ENCODE measurements at places on chromosomes 4 and X.

- no peak for DNase-seq
Measured at GRCh38 chr4:75254745-75255144, 259.5 kb downstream of the RCHY1 start.

GRCh38 chr4:95749204-95749603 lies 90.7 kb upstream of the PDHA2 start:
- no peak for DNase-seq

GRCh38 chrX:23525531-23525930 lies 141.8 kb upstream of the PRDX4 start:
- DNase-seq: no peak

DNA sequence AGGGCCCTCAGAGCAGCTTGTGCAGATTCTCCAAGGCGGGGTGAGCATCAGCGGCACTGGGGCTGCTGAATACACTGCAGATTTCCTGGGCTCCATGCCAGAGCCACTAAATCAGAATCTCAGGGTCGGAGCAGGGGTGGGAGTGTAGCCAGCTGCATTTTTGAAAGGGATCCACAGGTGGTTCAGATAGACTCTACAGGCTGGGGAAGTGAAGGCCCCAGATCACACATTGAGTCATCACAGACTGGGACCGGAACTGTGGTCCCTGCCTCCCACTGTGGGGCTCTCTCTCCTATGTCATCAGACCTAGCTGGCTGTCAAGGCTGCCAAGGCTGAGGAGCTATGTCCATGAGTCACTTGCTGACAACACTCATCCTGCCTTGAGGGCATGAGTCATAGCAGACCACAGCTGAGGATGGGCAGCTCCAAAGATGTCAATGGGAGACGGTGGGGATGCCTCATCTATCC lies 162.3 kb upstream of the MAMLD1 start:
- DNase-seq: peak; percentile 46

GRCh38 chr4:104294811-104295210 lies 199.9 kb downstream of the CXXC4 start:
- no peak for DNase-seq

GRCh38 chrX:108415146-108415545 lies 23.1 kb downstream of the COL4A6 start:
- DNase-seq: no peak

GRCh38 chr4:74400395-74400794 lies 35.5 kb downstream of the EREG start:
- DNase-seq: no peak

DNA sequence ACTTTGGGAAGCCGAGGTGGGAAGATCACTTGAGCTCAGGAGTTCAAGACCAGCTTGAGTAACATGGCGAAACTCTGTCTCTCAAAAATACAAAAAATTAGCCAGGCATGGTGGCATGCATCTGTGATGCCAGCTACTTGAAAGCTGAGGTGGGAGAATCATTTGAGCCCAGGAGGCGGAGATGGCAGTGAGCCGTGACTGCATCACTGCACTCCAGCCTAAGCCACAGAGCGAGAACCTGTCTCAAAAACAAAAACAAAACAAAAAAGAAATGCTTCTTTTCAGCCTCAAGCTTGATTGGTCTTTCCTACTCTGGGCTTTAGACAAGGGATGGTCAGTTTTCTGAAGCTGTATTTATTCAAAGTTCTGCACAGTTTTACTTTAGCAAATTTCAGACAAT lies 15.8 kb upstream of the DHRSX start:
- DNase-seq: no peak

- no peak for DNase-seq
Measured at GRCh38 chr4:41935652-41936021, 408 bp downstream of the TMEM33 start.

GRCh38 chr4:129355516-129355915 lies 259.6 kb downstream of the C4orf33 start:
- DNase-seq: no peak

GRCh38 chr4:14318671-14319070 lies 683.6 kb upstream of the CPEB2 start:
- DNase-seq: no peak

GRCh38 chr4:81052119-81053068 lies 21.9 kb downstream of the BMP3 start:
- peak; percentile 28 for DNase-seq

DNA sequence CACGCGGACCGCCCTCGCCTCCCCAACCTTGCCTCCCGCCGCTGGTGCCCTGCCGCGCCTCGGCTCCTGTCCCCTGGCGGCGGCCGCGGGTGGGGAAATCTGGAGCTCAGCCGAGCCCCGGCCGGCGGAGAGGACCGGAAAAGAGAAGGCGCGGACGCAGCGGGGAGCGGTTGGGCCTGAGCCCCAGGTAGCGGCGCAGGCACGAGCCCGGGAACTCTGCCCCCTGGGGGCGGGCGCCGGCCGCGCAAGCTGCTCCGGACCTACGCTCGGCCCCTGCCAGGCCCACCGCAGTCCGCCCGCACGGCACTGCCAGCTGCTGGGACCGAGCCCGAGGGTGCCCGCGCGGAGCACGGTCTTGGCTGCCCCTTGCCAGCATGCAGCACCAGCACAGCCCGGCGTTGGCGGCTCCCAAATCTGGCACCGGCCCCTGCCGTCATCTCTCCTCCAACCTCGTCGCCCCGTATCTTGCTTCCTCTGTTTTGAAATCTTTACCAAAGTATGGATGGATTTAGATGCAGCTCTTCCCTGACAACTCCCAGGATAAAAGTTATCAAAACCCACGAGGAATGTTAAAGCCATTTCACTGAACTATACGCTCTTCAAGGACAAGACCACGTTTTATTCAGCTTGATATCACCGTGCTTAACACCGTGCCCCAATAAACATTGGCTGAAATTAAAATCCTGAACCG lies at the start of gene PRSS12:
PRSS12 (minus strand) TSS at position 161 of the 691 bp plus-strand sequence. CDS start 283 bp downstream, outside the sequence.
- DNase-seq: peak; percentile 36

- DNase-seq: no peak
Measured at GRCh38 chr4:73540826-73541225, 59.3 kb downstream of the AFM start.

- DNase-seq: peak; percentile 3
Measured at GRCh38 chr4:80492761-80493160, 157.2 kb downstream of the CFAP299 start.

DNA sequence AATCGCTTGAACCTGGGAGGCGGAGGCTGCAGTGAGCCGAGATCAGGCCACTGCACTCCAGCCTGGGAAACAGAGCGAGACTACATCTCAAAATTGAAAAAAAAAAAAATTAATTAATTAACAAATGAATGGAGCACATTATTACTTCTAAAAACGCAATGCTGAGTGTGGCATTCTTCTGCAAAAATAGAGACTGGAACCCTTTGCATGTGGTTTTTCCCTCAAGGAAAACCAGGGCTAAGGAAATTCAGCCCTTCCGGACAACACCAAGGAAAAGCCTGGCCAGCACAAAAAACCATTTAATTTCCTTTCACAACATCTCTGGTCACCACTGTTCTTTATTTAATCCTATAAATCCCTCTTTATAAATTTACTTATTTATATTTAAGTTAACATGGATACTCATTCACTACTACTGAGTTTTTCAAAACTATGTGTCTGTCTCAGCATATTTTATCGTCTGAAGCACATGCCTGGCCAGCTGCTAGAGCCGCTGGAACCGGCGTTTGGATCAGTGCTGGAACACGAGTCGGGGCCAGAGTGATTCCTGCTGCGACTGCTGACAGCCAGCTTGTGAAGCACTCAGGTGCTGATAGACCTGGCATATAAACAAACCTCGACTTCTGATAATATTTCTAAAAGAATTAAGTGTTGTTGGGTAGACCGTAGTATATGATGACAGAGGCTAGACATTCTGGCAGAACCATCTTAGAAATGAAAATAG lies 84.5 kb upstream of the WWC2 start:
- DNase-seq: no peak

- no peak for DNase-seq
Measured at GRCh38 chr4:86326400-86326799, 33.5 kb downstream of the MAPK10 start.

GRCh38 chr4:155944516-155944915 lies 9.2 kb downstream of the CTSO start:
- no peak for DNase-seq

- DNase-seq: no peak
Measured at GRCh38 chrX:142001934-142002333, 98.2 kb downstream of the MAGEC1 start.

DNA sequence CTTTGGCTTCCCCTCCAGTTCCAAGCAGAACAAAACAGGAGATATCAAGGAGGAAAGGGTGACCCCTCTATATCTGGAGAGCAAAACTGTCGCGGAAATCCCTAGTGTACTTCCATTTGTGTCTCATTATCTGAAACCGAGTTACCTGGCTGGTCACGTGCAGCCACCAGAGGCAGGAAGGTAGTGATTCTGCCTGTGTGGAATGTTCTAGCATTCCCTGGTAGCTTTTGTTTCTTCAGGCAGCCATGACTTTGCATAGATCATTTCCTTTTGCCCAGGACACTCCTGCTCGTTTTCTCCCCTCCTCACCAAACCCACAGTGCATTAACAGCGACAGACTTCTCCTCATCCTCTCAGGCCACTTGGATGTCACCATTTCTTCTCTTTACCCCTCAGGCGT lies 107.9 kb downstream of the PTTG2 start:
- DNase-seq: no peak

- DNase-seq: no peak
Measured at GRCh38 chr4:173880897-173881296, 350.9 kb upstream of the HAND2 start.

GRCh38 chr4:123867910-123868587 lies 471.5 kb downstream of the SPRY1 start:
- no peak for DNase-seq

DNA sequence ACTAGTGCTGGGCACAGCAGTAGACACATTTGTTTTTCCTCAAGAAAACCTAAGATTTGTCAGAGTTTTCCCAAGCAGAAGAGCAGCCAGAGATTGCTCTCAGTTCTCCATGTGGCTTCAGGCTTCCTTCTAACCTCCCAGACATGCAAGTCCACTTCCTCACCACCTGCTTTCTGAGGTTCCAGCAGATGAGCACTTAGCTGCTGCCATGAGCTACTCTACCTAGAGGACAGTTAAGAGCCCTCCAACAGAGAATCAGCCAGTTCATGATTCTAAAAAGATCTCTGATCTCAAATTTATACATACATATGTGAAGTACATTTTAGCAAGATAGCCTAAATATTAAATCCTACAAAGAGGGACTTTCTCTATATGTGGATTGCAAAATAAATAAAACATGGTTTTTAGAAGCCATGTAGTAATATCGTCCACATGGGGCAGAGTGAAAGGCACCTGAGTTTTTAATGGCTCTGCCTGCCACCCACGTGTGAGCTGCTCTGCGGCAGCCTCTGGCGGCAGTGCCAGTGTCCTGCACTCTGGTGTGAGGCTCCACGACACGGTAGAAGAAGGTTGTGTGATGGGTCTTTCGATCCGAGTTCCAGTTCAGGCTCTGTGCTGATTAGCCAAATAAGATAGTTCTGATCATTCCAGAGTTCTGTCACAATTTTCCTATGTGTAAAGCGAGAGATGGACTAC lies 10.3 kb downstream of the CYP4V2 start:
- peak; percentile 46 for DNase-seq

- DNase-seq: peak; percentile 5
Measured at GRCh38 chr4:181301735-181302710, 941.2 kb upstream of the TENM3 start.

- DNase-seq: no peak
Measured at GRCh38 chrX:138018145-138018799, 452.3 kb downstream of the ZIC3 start.

GRCh38 chr4:185911556-185912064 lies 99.6 kb upstream of the SORBS2 start:
- DNase-seq: no peak

DNA sequence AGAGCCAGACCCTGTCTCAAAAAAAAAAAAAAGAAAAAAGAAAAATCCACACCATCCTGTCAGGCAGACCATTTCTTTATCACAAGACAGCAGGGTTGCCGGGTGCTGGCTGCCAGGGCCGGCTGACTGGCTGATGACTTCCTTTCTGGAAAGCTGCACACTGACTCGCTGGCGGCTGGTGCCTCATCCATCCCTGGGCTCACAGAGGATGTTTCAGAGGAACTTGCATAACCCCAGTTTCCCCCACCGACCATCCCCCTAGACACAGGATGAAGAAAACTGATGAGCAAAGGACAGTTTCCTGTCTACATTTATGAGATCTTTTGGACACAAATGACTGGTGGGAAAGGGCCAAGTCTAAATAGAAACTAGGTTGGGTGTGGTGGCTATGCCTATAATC lies 14.1 kb downstream of the HPSE start:
- no peak for DNase-seq

DNA sequence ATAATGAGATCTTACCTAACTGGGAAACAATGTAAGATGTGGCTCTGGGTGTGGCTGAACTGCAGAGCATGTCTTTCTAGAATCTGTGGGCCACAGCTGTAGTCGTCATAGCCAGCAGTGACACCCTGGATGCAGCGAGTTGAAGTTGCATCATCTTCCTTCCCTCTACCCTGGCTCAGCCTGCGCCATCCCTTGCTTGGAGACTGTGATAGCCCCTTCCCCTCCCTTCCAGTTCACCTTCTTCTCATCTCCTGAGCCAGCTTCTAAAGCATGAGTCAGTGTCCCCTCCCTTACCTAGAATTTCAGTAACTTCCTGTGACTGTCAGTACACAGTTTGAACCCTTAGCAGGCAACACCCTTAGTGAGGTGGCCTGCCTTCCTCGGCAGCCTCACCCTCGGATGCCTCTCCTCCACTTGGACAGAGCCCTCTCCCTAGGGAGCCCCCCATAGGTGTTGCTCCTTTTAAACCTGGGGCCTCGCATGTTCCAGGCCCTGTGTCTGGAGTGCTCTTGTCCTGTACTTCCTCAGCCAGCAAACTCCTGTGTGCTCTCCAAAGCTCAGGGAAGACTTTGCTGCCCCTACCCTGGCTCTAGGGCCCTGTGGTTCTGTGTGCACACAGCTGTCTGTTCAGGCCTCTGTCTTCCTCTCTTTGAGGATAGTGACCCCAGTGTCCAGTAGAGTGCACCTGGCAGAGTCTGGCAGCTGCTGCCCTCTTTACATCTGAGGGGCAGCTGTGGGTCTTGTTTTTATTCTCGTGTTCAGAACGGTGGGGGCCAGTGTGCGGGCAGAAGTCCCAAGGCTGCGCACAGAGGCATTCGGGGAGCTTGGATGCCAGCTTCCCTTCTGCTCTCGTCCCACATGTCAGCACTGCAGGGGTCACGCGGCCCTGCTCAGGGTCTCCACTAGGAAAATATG lies 43.7 kb upstream of the TADA2B start:
- no peak for DNase-seq

GRCh38 chrX:153400146-153401132 lies 711 bp downstream of the PNMA6E start:
- peak; percentile 29 for DNase-seq

Measured in stimulated activated CD4-positive, alpha-beta T cell treated with anti-CD3 and anti-CD28 coated beads, TNF-alpha, amount 100 ng/mL, for 48 hours (primary cell).